A549 treated with DMSO at 1 μM for 4 hours (cell line): ENCODE measurements at places on chromosomes 12 and 14. TPM values are rescaled to one million over a fixed set of nuclear protein-coding genes. Genes with fewer than 3 reads are reported as not detected.

NXPH4 gene
- total RNA-seq = 4.6 to 6.2 TPM (median 5.0 TPM) in 5 replicates

RNASE1 gene
- 0.22 to 0.36 TPM (median 0.26 TPM) in 4 of 5 replicates, not detected in the other for total RNA-seq

PLEKHG7 gene
- total RNA-seq = 0.02 to 0.16 TPM in 2 of 5 replicates, not detected in the others

SYCP3 gene
- total RNA-seq = 0.12 to 0.14 TPM in 2 of 5 replicates, not detected in the others

GPX2 gene
- 182 to 299 TPM (median 204 TPM) in 5 replicates for total RNA-seq

BHLHE41 gene
- 0.63 to 1.9 TPM (median 1.2 TPM) in 5 replicates for total RNA-seq

SMCO3 gene
- not detected in 5 replicates for total RNA-seq
